Stimulated activated CD8-positive, alpha-beta memory T cell treated with anti-CD3 and anti-CD28 coated beads, Interleukin-7, amount 100 ng/mL, for 1 hour (primary cell): ENCODE measurements at places on chromosomes 4 and X.
A peak's percentile ranks its signal among the peaks of the same experiment; 100 is the strongest.

- no peak for DNase-seq
Measured at GRCh38 chrX:8668813-8669212, 63.1 kb downstream of the ANOS1 start.

GRCh38 chr4:107815158-107815557 lies 9.6 kb upstream of the SGMS2 start:
- no peak for DNase-seq

DNA sequence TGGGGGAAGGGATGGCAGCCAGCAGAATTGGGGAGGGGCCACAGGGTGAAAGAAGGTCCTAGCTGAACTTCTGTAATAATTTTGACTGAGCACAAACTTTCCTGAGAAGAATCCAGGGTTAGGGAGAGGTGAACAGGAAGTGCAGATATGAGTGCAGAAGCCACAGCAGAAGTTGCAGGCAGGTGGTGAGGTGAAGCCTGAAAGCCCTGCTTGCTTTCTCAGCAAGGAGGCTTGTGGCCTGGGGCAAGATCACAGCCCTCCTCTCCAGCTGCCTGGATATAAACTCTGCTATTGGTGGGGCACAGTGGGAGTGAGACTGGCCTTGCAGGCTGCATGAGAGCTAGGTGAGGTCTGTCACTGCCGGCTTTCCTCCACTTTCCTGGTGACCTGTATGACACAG lies 44.1 kb upstream of the UPRT start:
- no peak for DNase-seq

- DNase-seq: no peak
Measured at GRCh38 chrX:142214081-142214480, 9.0 kb upstream of the MAGEC2 start.

DNA sequence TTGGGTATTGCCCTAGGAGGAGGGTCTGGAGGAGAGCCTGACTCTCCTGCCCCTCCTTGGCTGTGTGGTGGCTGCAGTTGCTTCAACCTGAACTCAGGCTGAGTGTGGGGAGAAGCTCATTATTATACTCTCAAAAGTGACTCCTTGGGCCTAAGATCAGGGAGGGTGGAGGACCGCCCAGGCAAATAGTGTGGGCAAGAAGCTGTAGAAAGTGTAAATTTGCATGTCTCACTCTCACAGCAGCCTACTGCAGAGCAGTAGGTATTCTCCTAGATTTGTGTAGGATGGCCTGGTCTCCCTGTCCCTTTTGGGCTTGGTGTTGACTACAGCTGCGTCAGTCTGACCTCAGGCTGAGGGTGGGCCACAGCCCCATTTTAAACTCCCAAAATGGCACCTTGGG lies 156.1 kb downstream of the ZNF330 start:
- no peak for DNase-seq

DNA sequence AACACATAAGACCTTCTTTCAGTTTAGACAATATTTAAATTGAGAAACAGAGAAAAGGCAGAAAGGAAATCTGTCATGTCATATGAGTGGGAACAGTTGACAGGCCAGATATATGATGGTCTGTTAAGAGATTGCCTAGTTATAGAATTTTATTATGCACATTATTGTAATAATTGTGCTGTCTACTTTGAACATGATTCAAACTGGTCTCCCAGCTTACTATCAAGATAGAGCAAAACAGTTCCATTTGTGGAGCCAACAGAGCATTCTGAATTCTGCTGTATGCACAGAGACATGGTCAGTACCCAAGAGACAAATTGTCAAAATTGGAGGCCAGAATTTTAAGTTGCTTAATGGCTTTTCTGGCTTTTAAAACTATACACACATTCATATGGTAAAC lies 139.4 kb downstream of the FBXO8 start:
- DNase-seq: no peak

DNA sequence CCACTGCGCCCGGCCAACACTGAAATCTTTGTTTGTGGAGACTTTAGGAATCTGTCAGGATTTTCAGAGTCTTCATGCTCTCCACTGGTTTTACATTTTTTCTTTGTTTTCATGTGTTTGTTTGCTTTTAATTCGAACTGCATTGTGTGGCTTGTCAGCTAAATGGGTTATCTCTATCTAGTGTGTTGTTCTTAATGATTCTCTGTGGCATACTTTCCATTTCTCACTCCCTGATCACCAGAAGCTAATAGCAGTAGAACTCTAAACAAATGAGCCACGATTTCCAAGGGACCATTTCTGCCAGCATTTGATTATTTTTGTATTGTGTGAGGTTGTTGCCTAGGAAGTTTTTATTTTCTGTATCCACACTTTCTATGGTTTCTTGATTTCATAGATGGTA lies 352.4 kb downstream of the CAMK2D start:
- DNase-seq: no peak

- DNase-seq: no peak
Measured at GRCh38 chr4:140092094-140092851, 61.7 kb downstream of the MAML3 start.

- DNase-seq: peak; percentile 48
Measured at GRCh38 chrX:49002091-49002935, at the start of gene GRIPAP1. TSS of gene GRIPAP1 (minus strand) at chrX:49002264. CDS start at chrX:49002229, 35 bp downstream.

- DNase-seq: no peak
Measured at GRCh38 chr4:47855350-47855749, 17.5 kb upstream of the CORIN start.

DNA sequence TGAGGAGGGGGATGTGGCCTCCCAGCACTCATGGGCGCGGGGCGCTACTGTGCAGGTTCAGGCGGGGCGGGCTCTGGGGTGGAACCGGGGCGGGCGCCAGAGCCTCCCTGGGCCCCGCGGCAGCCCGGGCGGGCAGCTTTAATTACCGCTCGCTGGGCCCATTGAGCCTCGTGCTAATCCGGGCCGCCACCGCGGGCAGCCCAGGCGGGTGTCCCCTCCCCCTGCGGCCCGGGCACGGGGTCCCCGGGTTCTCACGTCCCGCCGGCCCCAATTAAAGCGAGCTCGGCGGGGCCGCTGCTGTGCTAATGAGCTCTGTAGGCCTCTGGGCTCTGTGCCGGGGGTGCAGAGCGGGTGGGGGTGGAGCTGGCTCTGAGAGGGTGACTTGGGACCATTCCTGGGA lies 22.8 kb upstream of the FGFR3 start:
- no peak for DNase-seq

DNA sequence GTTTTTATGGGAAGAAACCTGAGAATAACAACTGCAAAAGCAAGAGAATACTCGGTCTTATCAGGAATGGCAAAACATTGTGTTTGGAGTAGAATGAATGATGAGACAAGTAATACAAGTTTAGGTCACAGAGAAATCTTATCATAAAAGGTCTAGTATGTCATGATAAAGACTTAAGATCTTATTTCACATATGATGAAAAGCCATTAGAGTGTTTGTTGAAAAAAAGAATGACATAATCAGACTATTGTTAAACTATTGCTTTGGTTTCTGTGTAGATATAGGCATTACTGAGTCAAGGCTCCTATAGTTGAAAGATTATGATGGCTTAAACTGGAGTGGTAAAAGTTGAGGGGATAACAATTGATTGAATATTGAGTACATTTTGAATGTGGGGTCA lies 603.6 kb downstream of the CCSER1 start:
- no peak for DNase-seq

DNA sequence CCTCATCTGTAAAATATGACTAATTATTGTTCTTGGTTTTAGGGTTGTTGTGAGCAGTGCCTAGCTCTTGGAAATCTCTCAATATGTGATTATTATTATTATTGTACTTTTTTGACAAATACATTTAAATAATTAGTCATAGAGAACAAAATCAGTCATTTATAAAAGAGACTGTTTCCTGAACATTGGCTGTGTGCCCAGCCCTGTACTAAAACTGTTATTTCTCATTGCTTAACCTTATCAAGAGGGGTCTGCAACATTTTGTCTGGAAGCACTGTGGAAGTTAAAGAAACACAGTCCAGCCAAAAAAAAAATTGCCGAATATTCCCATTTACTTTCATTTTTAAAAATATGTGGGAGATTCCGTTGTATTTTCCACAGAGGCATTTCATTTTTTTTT lies 989.2 kb upstream of the SLIT2 start:
- no peak for DNase-seq

DNA sequence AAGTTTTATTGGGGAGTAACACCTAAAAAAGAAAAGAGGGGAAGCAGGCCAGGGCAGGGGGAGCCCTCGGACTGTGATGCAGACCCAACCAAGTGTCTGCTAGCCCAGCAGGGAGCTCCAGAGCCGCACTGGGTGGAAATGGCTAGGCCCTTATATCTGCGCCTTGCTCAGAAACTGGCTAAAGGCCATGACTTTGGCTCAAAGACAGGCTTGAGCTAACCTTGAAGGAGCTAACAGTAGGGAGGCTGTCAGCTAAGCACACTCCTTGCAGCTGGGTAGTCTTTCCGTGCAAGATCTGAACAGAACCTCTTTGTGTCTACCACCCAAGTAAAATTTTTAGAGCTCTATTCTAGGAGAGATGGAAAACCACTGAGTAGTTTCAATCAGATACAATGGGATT lies 43.0 kb downstream of the SEPSECS start:
- DNase-seq: no peak

- DNase-seq: no peak
Measured at GRCh38 chr4:1409079-1409478, 2.8 kb upstream of the NKX1-1 start.

GRCh38 chr4:83114576-83114975 lies at the start of gene PLAC8:
TSS of gene PLAC8 (minus strand) at chr4:83114729. CDS start at chr4:83107921, 6,808 bp downstream.
- no peak for DNase-seq

GRCh38 chr4:7126981-7127380 lies 59.1 kb upstream of the GRPEL1 start:
- DNase-seq: no peak

- DNase-seq: no peak
Measured at GRCh38 chr4:169770416-169770815, 12.7 kb upstream of the HPF1 start.

GRCh38 chr4:3781997-3782930 lies 16.1 kb downstream of the ADRA2C start:
- no peak for DNase-seq
